ENCODE measurements at places on chromosomes 1 and 21.

GRCh38 chr1:108565512-108565911 is 5.6 kb downstream of the EEIG2 start:
- no peak for DNase-seq

DNA sequence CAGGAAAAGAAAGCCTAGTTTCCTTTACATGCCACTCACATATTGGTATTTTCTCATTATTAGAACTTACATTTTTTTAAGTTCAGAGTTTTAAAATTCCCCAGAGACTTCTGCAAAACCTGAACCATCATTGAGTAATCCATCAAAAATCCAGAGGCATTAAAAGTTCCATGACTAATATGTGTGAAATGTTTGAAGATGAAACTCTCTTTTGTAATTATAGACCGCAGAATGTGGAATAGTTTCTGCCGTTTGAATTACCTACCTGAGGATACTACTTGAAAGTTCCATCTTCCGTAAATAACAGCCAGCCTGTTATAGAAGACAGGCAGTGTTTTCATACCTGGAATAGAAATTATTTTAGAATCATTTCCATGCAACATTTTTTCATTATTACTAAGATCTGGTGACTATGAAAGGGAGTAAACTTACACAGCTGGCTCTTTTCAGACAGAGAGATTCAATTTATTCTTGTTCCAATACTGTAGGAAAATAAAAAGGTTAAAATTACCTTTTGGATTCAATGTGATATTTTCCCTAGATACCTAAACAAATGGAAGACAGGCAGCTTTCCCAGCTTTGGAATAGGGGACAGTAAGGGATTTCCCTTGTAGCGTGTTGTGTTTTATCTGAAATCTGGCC is 131.4 kb downstream of the ST6GALNAC5 start:
- no peak for DNase-seq

DNA sequence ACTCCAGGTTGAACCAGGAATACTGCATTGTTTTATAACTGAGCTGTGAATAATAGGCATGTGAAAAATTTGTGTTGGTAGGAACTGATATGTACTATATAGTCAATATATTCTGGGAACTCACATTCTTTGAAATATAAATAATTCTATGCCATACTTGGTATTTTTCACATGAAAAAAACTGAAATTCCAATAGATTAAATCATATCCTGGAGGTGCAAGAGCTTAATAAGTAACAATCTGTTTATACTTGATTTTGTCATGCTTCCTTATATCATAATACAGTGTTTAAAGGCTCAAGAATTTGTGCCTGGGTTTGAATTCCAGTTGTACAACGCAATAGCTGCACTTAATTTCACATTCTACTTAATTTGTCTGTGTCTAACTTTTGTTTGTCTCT is 387.0 kb downstream of the USP25 start:
- no peak for DNase-seq

GRCh38 chr1:155326020-155326526 is 5.4 kb downstream of the RUSC1 start:
- DNase-seq: no peak

DNA sequence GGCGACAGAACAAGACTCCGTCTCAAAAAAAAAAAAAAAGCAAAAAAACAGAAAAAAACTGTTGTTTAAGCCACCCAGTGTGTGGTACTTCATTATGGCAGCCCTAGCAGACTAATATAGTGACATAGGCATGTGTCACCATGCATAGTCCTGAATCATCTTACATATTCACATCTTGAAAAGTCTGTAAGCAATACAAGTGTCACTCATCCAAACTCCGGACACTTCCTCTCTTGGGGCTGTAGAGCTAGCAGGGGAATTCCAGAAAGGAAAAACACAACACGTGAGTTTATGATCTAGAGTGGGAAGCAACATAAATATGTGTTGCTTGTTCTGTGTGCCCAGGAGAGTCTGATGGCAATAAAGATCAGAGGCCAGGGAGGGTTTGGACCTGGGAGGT is 81.6 kb upstream of the KCNE2 start:
- no peak for DNase-seq

DNA sequence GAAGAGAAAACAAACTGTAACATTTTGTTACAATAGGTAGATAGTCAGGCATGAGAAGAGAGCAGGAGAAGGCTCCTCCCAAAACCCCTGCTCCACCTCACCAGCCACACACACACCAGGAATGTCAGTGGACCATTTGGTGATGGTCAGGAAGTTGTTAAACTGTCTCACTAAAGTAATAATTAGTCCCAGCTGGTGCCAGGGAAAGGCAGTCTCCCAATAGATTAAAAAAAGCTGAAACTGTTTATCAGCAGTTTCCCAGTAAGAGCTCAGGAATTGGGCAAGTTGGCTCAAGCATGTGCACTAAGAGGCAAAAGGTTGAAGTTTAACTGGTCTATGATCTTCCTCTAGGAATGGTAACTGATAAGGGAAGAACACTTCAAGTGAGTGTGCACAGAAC is 249.6 kb downstream of the COL11A1 start:
- no peak for DNase-seq

GRCh38 chr1:26700711-26701110 is 4.9 kb downstream of the ARID1A start:
- DNase-seq: no peak

Measured in upper lobe of right lung (tissue), 1 donor.